ENCODE measurements at places on chromosomes 4 and X.
A peak's percentile ranks its signal among the peaks of the same experiment; 100 is the strongest.

GRCh38 chr4:3445829-3446545, 4.2 kb downstream of the HGFAC start:
- DNase-seq = no peak

GRCh38 chrX:30618160-30618765, 35.0 kb upstream of the GK start:
- DNase-seq = no peak

DNA sequence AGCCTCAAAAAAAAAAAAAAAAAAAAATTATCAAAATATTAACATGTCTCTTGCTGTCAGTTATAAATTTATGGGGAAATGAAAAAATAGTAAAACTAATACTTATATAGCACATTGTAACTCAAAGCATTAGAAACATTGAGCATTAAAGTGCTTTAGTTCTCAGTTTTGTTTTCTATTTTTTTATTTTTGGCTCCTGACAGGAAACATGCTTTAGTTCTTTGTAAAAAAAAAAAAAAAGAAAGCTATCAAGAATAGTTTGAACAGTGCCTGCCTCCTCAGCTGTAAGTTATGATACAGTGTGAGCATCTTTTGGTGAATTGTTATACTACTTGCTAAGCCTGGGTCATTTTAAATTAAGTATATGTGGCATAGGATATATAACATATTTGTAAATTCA, 5.1 kb upstream of the CENPC start:
- DNase-seq = no peak

DNA sequence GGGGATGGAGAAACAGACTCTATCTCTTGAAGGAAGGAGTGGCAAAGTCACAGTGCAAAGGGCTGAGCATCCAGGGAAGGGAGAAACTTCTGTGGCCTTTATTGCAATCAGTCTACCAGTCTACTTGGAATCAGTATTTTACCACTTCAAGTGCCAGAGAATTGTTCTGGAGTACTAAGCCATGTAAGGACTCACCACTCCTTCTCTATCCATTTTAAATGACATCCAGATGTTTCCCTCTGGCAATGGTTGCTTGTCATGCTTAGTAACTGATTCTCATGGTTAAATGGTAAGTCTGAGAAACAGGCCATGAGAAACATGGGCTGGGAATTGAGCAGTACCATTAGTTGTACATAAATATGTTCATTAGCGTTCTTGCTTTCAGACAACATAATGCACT, 21.1 kb upstream of the SMIM10 start:
- DNase-seq = no peak

GRCh38 chr4:161540265-161540664, 623.5 kb downstream of the FSTL5 start:
- no peak for DNase-seq

DNA sequence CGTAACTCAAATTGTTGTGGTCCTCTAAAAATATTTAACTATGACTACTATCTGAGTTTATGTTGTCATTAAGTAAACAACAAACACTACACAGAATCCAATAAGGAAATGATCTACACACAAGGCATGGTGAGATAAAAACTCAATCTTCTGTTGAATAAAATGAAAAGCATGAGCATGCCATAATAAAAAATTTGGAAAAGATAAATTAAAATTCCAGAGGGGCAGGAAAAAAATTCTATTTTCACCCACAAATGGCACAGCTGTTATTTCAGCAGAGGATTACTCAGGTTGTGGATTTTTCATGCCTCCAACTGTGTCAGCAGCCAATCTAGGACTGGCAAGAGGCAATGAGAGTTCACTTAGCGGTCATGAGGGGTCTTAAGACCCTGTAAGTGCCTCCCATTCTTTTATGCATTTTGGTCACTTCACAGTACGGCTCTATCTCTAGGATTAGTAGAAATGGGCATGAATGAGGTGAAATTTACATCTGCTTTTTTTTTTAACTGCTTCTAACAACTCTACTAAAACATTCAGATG, 639.8 kb upstream of the DIPK2B start:
- DNase-seq = no peak

DNA sequence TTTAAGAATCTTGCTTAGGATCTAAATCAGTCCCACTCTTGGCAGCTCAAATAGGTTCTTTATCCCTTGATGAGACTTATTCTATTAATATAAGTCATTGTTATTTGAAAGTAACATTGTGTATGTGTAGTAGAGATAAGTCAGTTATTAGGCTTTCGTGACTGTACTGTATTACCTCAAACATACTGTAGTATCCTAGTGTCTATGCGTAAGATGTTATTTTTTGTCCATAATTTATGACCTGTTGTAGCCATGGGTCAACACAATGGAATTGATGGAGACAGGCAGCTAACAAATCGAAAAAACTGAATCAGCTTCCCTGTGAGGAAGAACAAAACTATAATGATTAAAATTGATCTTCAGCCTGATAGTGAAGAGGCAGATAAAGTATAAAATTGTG, 41.8 kb downstream of the CLCN3 start:
- no peak for DNase-seq

- DNase-seq = peak; percentile 12
Observed at GRCh38 chr4:165844161-165844560, 28.9 kb upstream of the TLL1 start.

DNA sequence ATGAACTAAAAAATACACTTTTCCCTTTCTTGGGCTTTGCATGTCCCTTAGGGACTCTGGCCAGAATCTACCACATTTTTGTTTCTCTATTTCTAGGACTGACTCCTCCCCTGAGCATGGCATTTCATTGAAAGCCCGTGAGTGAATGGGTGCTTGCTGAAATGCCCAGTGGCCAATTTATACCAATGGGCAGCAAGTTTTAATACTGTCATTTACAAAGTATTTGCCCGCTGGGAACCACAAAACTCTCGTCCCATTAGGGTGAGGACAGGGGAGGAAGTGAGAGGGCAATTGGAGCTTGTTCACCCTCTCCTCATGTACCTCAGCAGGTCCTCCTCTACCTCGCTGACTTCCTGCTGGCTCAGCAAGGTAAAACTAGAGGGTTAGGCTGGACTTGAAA, 1.1 kb downstream of the SRPX2 start:
- no peak for DNase-seq

- DNase-seq = no peak
Observed at GRCh38 chr4:151606061-151606460, 154.7 kb downstream of the GATB start.

DNA sequence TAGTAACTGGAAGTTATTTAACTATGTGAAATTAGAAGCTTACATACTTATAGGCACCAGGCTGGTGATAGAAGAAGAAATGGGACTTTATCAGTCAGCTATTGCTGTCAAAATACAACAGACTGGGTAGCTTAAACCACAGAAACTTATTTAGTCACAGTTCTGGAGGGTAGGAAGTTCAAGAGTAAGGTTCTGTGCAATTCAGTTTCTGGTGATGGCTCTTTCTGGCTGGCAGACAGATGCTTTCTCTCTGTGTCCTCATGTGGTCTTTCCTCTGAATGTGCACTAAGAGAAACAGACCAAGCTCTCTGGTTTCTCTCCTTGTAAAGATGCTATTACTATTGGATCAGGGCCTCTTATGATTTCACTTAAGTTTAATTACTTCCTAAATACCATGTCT, 92.1 kb upstream of the ANKRD50 start:
- no peak for DNase-seq

GRCh38 chr4:163196926-163197480, 30.3 kb upstream of the NAF1 start:
- no peak for DNase-seq

DNA sequence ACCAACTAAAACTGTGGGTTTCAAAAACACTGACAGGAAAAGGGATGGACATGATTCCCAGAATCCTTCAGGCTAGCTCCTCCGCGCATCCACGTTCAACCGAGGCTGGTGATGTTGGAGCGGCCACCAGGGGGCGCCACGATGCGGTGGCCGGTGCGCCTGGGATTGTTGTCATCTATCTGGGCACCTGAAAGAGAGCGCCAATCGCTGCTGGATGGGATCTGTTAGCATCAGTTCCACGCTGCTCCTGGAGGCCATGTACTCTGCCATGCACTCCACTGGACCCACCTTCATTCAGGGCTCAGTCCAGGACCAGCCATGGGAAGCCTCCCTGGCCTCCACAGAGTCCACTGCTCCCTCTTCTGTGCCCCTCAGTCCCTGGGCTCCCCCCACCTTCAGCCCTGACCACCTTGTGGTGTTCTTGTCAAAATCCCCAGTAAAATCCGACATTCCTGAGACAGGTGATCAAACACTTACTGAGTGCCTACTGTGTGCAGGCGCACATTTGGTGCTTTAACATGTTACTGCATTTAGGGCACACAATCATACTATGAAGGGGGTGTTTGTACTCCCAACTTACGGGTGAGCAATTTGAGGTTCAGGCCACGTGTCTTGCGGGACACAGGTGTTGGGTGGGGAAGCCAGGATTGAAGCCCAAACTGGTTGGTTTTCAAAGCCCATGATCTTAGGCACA, 71.1 kb downstream of the CRMP1 start:
- DNase-seq = no peak

GRCh38 chr4:159604781-159605180, 501.9 kb downstream of the RAPGEF2 start:
- no peak for DNase-seq

DNA sequence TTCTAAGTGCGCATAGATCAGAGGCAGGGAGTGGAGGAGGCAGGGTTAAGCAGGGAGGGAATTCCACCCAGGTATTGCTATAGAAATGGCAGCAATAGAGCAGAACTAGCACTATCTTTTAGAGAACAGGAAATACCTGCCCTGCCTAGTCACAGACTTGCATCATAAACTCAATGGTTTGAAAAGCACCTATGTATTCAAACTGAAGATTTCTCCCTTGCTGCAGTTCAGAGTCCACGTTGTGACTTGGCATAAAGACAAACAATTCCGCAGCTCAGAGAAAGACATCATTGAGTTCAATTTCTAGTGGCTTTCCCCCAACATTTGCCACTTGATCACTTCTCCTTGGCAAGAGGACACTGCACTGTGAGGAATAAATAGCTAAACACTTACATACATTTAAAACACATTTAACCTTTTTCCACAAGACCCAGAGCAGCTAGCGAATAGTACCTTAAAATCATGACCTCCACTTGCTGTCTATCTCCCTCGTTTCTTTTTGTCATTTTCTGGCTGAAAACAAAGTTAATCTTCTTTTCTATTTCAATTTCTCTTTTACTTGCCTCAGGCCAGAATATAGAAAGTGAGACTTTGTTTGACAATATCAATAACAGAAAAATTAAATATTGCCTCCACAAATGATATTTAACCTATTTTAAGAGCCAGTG, 42.4 kb downstream of the SLC7A11 start:
- peak; percentile 32 for DNase-seq

DNA sequence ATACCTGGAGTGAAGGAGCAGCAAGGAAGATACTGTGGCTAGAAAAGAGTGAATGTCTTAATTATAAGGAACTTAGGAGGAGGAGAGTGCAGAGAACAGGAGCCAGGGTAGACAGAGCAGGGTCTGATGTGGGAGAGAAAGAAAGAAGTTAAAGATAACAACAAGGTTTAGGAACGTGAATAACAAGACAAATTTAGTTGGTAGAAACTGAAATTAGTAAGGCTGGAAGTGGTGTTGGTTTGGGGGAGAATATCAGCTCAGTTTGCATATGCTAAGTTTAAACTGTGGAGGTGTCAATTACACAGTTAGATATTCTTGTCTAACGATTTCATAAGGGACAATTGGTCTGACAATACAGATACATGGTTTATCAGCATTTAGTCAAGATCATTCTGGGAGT, 1123.7 kb upstream of the PABPC4L start:
- DNase-seq = no peak

DNA sequence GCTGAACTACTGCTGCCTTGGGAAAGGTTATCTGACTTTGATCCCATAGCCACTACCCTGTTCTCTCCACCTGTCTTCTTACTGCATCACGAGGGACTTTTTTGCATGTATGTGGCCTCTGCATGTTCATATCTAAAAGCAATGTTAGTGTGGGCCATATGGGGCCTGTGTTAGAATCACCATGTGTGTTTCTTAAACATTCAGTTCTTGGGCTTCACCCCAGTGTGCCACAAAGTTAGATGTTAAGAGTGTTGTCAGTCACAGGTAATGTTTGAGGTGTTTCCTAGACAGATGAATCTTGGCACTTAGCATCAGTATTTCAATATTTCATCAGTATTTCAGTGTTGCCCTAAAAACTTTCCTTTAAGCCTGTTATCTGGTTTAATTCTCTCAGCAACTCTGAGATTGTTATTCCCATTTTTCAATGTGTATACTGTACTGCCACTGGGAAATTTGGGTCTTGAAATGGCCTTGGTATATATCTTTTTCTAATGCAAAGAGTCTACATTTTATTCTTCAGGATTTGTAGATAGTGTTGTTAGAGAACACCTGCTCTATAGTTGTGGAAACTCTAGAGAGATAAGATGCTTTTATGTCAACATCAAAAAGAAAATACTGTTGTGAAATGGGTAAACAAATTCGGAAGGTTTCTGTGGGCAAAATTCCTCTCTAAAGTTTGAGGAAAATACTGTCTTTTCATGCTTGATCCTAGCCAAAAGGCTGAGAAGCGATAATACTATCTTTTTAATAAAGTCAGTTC, 259.7 kb downstream of the BMPR1B start:
- DNase-seq = no peak

- DNase-seq = no peak
Observed at GRCh38 chr4:160299608-160300007, 1196.7 kb downstream of the RAPGEF2 start.

DNA sequence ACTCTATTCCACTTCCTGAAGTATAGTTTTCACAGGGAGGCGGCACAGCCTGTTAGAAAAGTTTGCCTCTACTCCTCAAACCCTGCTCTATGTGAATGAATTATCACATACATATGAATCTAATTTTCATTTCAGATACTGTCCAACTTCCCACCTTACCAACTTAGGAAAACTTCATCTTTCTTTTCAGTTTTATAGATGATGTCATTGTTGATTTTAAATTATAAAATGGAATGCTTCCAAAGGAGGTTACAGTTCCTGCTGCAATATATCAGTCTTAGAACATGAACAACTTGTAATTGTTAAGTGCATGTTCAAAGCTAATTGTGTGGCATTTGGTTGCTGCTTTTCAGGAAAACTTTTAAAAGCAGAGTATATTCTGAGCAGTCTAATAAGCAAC, 92.4 kb downstream of the NEUROG2 start:
- DNase-seq = no peak

DNA sequence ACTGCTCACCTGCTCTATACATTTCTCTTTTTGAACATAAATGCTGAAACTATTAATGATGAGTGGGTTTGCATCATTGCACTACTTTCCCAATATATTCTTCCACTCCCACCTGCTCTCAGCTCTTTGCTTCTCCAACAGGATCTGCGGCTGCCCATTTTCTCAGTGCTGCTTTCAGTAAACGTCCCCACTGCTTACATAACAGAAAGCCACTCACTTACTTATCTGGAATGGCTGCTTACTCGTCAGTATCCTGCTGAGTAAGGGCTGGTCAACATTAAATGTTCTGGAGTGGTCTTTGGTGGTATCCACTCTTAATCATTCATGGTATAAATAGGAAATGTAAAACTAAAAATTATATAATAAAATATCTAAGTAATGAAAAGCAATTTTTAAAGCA, 112.8 kb upstream of the HPF1 start:
- DNase-seq = no peak

DNA sequence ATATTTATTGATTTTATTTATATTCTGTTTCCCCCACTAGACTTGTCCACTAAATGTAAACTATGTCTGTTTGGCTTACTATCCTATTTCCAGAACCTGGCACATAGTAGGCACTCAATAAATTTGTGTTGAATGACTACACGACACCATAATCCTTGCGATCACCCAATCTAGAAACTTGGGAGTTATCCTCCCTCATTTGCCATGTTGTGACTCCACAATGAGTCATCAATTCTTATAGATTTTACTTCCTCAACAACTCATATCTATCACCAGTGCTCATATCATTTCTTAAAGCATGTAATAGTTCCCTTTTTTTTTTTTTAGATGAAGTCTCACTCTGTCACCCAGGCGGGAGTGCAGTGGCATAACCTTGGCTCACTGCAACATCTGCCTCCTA, 39.9 kb upstream of the VAMP7 start:
- no peak for DNase-seq

Measured in right lung (tissue), 10 donors.